ENCODE measurements at places on chromosomes 6 and 20. TPM values are rescaled to one million over a fixed set of nuclear protein-coding genes. Genes with fewer than 3 reads are reported as not detected.

Gene GATA5
- polyA plus RNA-seq, result not detected

Gene PDYN
- polyA plus RNA-seq, result not detected

Gene WFDC12
- polyA plus RNA-seq, result not detected

Gene PI3
- polyA plus RNA-seq, result not detected

Gene SLC22A3
- 11.4 TPM for polyA plus RNA-seq

Gene CCN6
- 0.52 TPM for polyA plus RNA-seq

All from muscle of arm (tissue), 14 donors.